ENCODE measurements at places on chromosomes 16 and 17. TPM values are rescaled to one million over a fixed set of nuclear protein-coding genes. Genes with fewer than 3 reads are reported as not detected.

GRCh38 chr16:57639172-57639887 lies 10.9 kb downstream of the ADGRG1 start:
- H3K27me3 ChIP-seq, result no peaks in the 10 kb centered on the region
- DNase-seq, result no peak
- H3K4me1 ChIP-seq, result no peaks in the 10 kb centered on the region
- no peak overlapping the region for H3K4me3 ChIP-seq

DNA sequence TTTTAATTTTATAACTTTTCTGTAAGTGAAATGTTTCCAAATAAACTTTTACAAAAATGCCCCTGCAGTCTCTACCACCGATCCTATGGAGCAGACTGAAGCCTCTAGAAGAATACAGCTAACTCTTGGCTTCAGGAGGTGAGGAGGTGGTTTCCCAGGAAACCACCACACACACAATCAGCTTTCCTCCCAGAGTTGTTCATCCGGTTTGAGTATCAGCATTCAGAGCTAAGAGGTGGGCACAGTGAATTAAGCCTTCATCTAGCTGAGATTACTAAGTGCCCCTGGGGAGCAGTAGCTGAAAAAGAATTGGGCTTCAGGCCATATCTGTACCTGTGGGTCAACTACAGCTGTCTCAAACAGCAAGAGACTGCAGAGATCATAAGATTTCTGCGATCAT lies 139.7 kb downstream of the AATF start:
- DNase-seq, result no peak
- no peak overlapping the region for H3K4me3 ChIP-seq
- no peak overlapping the region for H3K27ac ChIP-seq
- H3K27me3 ChIP-seq, result no peaks in the 10 kb centered on the region

GRCh38 chr17:17728146-17728545 lies 46.9 kb downstream of the RAI1 start:
- no peaks in the 10 kb centered on the region for H3K36me3 ChIP-seq
- H3K27me3 ChIP-seq, result peaks cover 59% of the 10 kb centered on the region
- no peak overlapping the region for H3K4me3 ChIP-seq
- H3K27ac ChIP-seq, result no peak overlapping the region
- H3K4me1 ChIP-seq, result no peaks in the 10 kb centered on the region

Gene ZSCAN32
- total RNA-seq, result 22.6 TPM

Gene TEPSIN
- total RNA-seq, result 22.9 TPM

Gene RDM1
- 4.8 TPM for total RNA-seq

Gene PRSS33
- not detected for total RNA-seq

DNA sequence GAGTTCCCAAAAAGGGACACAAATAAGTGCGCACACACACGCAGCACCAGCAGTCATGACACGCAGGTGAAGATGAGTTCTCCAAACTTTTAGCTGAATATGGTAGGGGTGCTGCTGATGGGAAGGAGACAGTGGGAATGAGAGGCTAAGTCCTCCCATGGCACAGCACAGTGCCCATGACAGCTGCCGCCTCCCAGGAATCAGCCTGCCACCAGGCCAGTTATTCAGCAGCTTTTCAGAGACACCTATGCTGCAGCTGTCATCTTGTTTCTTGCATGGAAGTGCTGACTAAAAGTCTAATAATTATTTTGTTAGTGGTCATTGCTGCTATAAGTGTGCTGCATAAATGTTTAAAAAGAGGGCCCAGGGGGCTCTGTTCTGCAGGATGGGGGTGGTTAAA lies 12.2 kb downstream of the WFIKKN2 start:
- H3K4me1 ChIP-seq, result peaks cover 4% of the 10 kb centered on the region
- H3K36me3 ChIP-seq, result no peaks in the 10 kb centered on the region

Gene TCAP
- 1.4 TPM for total RNA-seq

Gene BCO1
- total RNA-seq, result 0.23 TPM

Gene TBC1D3G
- not detected for total RNA-seq

GRCh38 chr17:76193591-76193990 lies 46.7 kb downstream of the RNF157 start:
- peaks cover 4% of the 10 kb centered on the region for H3K4me1 ChIP-seq
- DNase-seq, result no peak
- H3K36me3 ChIP-seq, result no peaks in the 10 kb centered on the region
- no peak overlapping the region for H3K4me3 ChIP-seq

Gene BFAR
- 75.5 TPM for total RNA-seq

DNA sequence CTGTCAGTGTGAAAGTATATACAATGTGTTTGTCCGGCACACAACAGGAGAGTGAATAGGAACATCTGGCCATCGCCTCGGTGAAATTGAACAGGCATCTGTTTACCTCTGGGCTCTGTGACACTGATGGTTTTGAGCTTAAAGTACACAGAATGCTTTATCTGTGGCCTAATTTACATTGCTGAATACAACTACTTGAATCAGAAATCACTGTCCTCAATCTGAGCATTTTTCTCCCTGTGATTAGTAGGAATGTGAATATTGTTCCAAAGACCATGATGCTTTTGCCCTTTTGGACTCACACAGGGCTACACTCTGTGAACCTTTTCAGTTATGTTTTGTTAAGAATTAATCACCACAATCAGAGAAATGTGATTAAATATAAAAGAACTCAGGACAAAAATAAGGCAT lies 323.0 kb upstream of the TBX2 start:
- DNase-seq, result no peak
- H3K27ac ChIP-seq, result no peak overlapping the region
- H3K4me1 ChIP-seq, result no peaks in the 10 kb centered on the region
- no peaks in the 10 kb centered on the region for H3K27me3 ChIP-seq

DNA sequence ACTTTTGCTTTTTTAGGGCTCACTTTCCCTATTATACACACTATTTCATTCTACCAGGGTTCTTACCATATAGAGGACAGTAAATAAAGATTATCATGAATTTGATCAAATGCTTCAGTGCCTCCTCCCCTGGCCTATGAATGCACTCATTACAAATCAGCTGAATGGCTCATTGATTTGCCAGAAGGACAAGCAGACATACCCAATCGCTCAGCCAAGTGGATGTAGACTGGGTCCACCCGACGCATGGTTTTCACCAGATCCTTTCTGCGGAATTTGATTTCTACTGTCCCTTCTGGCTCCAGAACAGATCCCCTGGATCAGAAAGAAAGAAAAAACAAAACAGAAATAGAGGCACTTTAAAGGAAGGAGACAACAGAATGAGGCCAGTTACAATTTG lies 162.6 kb downstream of the AATF start:
- H3K27ac ChIP-seq, result no peak overlapping the region
- peaks cover 16% of the 10 kb centered on the region for H3K4me1 ChIP-seq
- H3K27me3 ChIP-seq, result no peaks in the 10 kb centered on the region
- no peak for DNase-seq
- H3K36me3 ChIP-seq, result peaks cover 41% of the 10 kb centered on the region

GRCh38 chr16:75188832-75189477 lies 18.0 kb downstream of the CTRB2 start:
- no peak for DNase-seq
- H3K36me3 ChIP-seq, result no peaks in the 10 kb centered on the region
- no peak overlapping the region for H3K4me3 ChIP-seq
- no peaks in the 10 kb centered on the region for H3K27me3 ChIP-seq
- no peak overlapping the region for H3K27ac ChIP-seq

DNA sequence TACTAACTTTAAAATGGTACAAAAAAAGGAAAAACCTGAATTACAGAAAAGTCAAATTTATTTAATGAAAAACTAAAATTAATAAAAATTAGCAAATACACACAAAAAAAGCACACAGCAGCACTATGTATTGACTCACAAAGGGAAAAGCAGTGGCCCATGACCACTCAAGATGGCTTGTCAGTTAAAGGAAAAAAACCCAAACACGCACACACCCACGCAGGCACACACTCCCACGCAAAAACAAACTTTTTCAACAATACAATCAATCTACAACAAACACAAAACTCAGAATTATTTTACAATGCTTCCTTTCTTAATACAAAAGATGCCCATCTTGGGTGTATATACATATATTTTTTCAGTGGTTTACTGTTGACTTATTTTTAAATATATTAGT lies 24.2 kb downstream of the SIAH1 start:
- no peak overlapping the region for H3K27ac ChIP-seq
- no peak overlapping the region for H3K4me3 ChIP-seq
- H3K36me3 ChIP-seq, result no peaks in the 10 kb centered on the region
- DNase-seq, result no peak
- no peaks in the 10 kb centered on the region for H3K27me3 ChIP-seq

- no peak for DNase-seq
- H3K36me3 ChIP-seq, result 0 out of 2 replicates have a peak, but pooled peaks cover 3% of the 10 kb centered on the region
- no peak overlapping the region for H3K27ac ChIP-seq
These were observed 42.8 kb downstream of the COG7 start for GRCh38 chr16:23410176-23410575.

DNA sequence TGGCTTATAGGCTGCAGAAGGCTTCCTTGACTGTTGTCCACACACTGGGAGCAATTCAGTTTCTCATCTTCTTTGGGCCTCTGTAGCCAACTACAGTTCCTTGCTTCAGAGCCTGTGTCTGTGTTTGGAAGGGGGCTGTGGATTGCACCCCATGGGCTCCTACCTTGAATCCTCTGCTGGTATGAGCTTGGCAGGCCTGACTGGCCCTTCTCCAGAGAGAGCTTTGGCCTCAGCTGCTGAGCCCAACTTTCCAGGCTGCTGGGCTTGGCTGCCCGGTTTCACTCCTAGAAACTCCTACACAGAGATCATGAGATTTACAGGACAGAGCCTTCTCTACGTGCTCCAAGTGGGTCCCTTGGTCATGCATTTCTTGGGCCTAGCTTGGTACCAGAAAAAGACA lies 354.4 kb downstream of the SNX29 start:
- H3K36me3 ChIP-seq, result no peaks in the 10 kb centered on the region
- H3K4me3 ChIP-seq, result no peak overlapping the region
- H3K4me1 ChIP-seq, result no peaks in the 10 kb centered on the region
- H3K27me3 ChIP-seq, result no peaks in the 10 kb centered on the region

Gene TNFRSF17
- not detected for total RNA-seq
